ENCODE measurements at places on chromosomes 13 and 19.

DNA sequence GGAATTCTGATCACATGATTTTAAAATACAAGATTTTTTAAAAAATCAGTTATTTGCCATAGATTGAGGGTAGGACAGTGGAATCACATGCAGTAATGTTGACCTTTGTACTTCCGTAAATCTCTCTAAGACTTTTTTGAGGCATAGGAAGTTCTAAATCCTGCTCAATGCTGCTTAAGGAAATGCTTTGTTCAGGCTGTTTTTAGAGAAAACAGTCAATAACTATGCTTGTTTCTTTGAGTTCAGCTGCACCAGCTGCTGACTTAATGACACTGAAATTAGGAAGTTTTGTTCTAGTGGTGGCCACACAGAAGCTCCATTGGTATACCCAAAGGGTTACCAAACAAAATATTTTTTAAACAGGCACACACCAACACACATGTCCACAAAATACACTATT, 60.9 kb downstream of the KLF12 start:
- DNase-seq: no peak

GRCh38 chr19:32890841-32891240, 21.3 kb upstream of the SLC7A9 start:
- no peak for DNase-seq

- DNase-seq: peak; percentile 23
These were observed 61.3 kb downstream of the IPO5 start for GRCh38 chr13:98014766-98015165.

- no peak for DNase-seq
These were observed 242.1 kb downstream of the ENOX1 start for GRCh38 chr13:43544631-43545030.

GRCh38 chr13:34808649-34809048, 133.4 kb upstream of the NBEA start:
- no peak for DNase-seq

GRCh38 chr13:47511647-47512046, 489.4 kb downstream of the SUCLA2 start:
- DNase-seq: no peak

DNA sequence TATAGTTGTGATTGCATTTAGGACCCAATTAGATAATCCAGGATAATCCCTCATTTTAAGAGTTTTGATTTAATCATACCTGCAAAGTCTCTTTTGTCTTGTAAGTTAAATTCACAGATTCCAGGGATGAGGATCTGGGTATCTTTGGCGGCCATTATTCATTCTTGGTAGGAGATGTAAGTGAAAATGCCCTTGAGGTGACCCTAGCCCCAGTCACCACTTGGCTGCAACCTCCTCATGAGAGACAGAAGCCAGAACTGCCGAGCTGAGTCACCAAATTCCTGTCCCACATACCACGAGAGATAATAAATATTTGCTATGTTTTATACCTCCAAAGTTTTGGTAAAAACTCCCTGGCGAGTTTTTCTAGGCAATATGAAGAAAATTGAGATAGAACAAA, 389.4 kb downstream of the RFC3 start:
- peak; percentile 3 for DNase-seq

- no peak for DNase-seq
These were observed 32.9 kb downstream of the TEX26 start for GRCh38 chr13:30965380-30965779.

DNA sequence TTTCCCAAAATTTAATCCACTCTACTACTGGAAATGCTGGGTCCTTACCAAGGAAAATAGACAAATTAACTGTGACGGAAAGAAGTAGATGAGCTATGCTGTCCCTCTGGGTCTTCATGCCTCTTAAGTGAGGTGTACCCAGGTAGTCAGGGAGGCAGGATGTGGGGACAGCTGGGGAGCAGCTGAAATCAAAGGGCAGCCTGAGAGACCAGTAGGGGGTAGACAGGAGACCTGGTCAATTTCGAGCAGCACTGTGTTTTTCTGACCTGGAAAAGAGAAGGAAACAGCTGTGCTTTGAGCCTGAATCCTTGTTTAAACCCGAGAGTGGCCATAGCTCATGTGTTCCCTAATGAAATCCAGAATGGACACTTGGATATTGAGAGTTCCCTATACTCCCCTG, 587.3 kb downstream of the EFNB2 start:
- no peak for DNase-seq

- DNase-seq: no peak
These were observed 692 bp upstream of the ZNF580 start for GRCh38 chr19:55640043-55640576.

- no peak for DNase-seq
These were observed 2.7 kb upstream of the ZIC2 start for GRCh38 chr13:99978799-99979452.

DNA sequence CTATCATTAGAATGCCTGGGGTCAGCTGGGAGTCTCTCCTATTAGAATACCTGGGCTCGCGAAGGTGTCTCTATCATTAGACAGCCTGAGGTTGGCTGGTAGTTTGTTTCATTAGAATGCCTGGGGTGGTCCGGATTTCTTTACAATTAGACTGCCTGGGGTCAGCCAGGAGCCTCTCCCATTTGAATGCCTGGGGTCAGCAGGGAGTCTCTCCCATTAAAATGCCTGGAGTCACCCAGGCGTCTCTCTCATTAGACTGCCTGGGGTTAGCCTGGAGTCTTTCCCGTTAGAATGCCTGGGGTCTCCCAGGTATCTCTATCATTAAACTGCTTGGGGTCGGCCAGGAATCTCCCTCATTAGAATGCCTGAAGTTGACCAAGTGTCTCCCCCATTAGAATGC, 1458.3 kb downstream of the UQCRFS1 start:
- DNase-seq: no peak

GRCh38 chr13:44140888-44141724, 232.5 kb upstream of the SERP2 start:
- DNase-seq: no peak

- DNase-seq: no peak
These were observed 50.7 kb downstream of the ACSBG2 start for GRCh38 chr19:6185835-6186834.

DNA sequence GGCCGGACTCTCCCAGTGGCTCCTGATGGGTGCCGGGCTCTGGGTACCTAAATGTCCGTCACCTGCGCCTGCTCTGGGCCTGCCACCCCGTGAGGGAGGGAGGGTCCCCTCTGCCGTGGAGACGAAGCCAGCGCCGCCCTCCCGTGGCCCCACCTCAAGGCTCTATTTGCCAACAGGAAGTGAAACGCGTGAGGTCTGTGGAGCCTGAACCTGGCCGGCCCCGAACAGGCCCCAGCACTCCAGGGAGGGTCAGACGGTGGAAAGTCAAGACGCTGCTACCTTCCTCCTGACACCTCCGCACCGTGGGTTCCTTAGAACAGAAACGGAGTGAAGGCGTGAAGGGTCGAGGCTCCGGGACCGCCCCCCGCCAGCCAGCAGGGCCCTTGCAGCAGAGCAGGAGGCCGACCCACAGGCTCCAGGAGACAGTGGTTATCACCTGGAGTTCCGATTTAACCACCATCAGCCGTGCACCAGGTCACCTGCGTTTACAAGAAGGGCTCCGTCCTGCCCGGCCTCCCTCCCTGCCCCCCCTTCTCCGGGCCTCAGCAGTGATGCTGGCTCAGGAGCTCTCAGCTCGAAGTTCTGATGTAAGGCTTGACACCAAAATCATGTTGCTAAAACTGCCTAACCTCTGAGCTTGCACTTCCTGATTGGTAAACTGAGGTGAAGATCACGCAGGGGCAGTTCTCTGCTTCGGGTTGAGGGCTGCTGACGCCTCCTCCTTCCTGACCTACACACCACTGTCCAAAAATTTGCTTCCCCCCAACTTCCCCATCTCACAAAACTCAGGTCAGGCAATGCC, 50.9 kb upstream of the C13orf46 start:
- DNase-seq: no peak

DNA sequence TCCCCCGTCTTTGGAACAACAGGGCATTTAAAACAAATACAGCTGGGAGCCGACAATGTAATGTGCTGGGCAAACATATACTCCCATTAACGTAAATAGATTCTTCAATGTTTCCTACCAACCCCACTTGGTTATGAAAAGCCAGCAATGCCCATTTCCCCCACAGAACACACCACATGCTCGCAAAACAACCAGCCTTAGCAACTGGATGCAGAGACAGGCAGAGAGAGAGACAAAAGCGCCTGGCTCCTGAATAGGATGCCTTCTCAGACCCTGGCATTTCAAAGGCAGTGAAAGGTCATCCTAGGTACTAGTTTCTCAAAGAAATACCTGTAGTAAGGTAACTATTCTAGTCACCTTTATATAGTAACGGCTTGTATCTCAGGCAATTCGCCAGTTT, 462.9 kb downstream of the ITGBL1 start:
- DNase-seq: no peak

- no peak for DNase-seq
These were observed 365.0 kb upstream of the NBEA start for GRCh38 chr13:34577051-34577450.

DNA sequence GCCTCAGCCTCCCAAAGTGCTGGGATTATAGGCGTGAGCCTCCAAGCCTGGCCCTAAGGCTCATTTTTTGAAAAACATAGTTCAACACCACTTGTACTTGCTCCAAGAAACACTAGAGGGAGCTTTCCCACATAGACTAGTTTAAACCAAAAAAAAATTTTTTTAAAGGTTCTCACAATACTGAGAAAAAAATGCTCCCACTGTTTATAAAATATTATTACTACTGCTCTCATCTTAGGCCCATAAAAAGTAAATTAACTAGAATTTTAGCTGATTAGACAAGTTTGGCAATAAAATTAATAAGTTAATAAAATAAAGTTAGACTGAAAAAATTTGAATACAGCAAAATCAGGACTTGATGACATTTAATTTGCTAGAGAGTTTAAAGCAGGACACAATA, 109.5 kb downstream of the TBC1D4 start:
- DNase-seq: no peak

GRCh38 chr13:98798849-98799645, 46.6 kb upstream of the SLC15A1 start:
- no peak for DNase-seq

DNA sequence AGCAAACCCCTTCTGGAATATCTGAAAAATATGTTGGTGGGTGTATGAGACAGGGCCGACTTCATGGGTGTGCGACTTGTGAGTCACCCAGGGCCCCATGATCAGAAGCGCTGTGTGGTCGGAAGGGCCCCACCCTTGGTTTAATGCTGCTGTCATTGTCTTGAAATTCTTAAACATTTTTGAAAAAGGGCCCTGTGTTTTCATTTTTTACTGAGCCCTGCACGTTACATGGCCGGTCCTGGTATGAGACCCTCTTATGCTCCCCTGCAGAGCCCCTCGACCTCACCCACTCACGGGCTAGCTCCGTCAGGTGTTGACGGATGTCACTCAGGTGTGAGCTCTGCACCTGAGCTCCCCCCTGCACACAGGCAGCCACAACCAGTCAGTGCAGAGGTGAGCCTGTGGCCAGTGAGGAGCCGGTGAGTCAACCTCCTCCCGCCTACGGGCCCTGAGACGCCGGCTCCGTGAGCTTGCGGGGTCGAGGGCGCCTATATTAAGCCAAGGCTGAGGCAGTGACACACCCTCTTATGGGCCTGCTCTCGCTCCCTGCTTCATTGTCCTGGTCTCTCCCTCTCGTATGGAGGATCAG, 27.7 kb downstream of the GADD45B start:
- DNase-seq: peak; percentile 95

DNA sequence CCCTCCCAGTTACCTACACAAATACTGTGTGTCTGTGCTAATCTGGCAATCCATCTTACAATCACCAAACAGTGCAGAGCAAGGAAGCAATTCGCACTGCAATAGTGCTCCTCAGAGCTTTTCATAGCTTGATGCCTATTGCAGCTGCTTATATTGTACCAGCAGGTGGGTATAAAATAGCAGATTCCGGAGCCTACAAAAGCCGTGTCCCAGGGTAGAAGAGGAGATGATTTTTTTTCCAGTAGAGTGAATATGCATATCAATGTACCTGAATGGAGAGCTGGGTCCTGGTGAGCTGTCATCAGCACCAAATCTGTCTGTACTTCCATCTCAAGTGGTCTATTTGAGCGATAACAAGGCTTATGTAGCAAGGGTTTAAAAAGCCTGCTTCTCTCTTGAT, 668.4 kb downstream of the DIAPH3 start:
- DNase-seq: no peak

GRCh38 chr19:6739390-6739882, at the start of gene TRIP10:
TRIP10 (plus strand) TSS chr19:6739680; CDS start chr19:6739762, 82 bp downstream.
- peak; percentile 64 for DNase-seq

DNA sequence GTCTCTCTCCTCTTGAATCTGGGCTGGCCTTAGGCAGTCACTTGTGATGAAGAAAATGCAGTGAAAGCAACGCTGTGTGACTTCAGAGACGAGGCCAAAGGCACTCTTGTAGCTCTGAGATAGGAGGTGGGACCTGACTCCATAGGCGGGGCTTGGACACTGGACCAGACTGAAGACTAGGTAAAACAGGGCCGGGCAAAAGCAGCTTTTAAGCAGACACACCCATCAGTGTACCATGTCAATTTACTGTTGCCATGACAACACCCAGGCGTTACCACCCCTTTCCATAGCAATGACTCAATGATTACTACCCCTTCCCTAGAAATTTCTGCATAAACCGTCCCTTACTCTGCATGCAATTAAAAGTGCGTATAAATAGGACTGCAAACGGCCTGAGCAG, 6.6 kb upstream of the EID2 start:
- no peak for DNase-seq

DNA sequence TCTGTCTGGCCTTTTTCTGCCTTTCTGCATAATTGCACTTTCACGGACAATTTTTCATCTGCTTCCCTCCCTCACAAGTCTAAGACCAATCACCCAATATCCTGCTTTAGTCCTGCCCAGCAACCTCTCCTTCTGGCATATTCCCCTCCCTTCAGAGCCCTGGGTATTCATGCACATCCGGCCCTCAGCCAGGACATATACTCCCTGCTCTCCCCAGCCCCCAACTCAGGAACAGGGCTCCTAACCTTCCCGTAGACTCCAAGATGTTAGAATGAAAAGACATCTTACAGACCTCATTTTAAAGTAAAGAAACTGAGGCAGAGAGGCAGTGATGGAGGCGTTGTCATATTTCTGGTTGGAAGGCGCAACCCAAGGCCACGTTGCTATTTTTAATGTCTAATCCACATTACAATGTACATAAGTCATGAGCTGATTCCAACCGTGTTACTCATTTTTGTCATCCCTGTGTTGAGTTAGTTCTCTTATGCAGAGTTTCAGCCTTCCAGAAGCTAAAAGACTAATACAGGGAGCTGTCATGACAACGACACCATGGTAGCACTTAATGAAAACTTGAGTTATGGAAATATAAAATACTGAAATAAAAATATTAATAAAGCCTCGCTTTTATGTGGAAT, 209.2 kb downstream of the TSHZ3 start:
- DNase-seq: peak; percentile 77

DNA sequence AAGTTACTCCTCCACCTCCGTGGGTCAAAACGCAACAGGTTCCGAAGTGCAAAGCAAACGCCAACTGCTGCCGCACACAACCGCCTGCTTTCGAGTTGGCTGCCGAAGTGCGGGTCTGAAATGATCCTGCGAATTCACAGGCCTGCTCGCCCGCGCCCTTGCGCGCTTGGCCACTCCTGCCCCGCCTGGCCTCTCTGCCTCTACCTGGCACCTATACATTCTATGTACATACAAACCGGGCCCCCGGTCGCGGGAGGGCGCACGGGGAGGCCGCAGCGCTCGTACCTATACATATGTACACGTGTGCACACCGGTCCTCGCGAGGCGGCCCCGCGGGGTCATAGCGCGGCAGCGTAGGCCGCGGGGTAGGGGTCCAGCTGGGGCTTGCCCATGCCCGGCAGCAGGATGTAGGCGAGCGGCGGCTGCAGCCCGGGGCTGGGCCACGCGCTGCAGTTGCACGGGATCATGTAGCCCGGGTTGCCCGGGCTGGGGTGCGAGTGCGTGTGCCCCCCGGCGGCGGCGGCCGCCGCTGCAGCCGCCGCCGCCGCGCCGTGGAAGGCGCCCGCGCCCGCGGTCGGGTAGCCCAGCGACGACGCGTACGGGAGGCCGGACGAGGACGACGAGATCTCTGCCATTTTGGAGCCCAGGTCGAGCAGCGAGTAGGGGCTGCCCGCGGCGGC, 1.3 kb downstream of the SOX21 start:
- no peak for DNase-seq
